Left lobe of liver (tissue), 2 donors: ENCODE measurements at places on chromosomes 7 and 10. TPM values are rescaled to one million over a fixed set of nuclear protein-coding genes. Genes with fewer than 3 reads are reported as not detected.

Gene ITPRID1
- total RNA-seq, result not detected

Gene SKIDA1
- total RNA-seq, result 3.4 TPM

Gene ZP3
- total RNA-seq, result 0.20 TPM

Gene GCK
- total RNA-seq, result 1.7 TPM

Gene IL2RA
- 1.3 TPM for total RNA-seq

Gene CABCOCO1
- total RNA-seq, result not detected

Gene AGMO
- 33.0 TPM for total RNA-seq

Gene PBLD
- 126 TPM for total RNA-seq

Gene CALD1
- total RNA-seq, result 145 TPM

Gene CALHM3
- total RNA-seq, result not detected

Gene NAT16
- total RNA-seq, result not detected

Gene NEUROD6
- total RNA-seq, result not detected

DNA sequence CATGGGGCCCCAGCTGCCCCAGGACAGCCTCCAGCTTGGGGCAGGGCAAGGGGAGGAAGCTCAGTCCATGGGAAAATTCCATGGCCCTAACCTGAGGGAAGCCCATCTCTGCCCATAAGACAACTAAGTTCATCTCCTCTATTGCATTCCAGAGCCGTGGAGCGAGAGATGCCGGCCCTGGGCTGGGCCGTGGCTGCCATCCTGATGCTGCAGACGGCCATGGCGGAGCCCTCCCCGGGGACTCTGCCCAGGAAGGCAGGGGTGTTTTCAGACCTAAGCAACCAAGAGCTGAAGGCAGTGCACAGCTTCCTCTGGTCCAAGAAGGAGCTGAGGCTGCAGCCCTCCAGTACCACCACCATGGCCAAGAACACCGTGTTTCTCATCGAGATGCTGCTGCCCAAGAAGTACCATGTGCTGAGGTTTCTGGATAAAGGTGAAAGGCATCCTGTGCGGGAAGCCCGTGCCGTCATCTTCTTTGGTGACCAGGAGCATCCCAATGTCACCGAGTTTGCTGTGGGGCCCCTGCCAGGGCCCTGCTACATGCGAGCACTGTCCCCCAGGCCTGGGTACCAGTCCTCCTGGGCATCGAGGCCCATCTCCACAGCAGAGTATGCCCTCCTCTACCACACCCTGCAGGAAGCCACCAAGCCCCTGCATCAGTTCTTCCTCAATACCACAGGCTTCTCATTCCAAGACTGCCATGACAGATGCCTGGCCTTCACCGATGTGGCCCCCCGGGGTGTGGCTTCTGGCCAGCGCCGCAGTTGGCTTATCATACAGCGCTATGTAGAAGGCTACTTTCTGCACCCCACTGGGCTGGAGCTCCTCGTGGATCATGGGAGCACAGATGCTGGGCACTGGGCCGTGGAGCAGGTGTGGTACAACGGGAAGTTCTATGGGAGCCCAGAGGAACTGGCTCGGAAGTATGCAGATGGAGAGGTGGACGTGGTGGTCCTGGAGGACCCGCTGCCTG is 4.3 kb downstream of the AOC1 start:
- no peak for DNase-seq

GRCh38 chr7:24381894-24382505 is 98.0 kb downstream of the NPY start:
- no peak for DNase-seq

DNA sequence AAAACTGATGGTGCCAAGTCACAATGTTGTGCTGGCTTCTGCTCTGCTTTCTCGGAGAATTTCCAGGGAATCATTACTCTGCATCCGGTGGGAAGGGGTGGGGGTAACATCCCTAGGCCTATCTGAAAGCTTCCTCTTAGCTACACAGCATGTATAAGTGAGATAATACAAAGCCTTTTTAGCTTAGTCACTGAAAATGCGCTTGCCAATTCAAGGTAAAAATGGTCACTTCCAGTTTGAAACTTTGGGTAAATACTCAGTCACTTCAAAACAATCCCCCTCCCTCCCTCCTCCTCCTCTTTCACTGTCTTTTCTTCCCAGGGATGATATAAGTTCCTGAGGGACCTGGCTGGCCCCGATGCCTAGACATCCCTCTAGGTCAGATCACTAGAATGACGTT is 57.3 kb upstream of the APBB1IP start:
- DNase-seq, result no peak

DNA sequence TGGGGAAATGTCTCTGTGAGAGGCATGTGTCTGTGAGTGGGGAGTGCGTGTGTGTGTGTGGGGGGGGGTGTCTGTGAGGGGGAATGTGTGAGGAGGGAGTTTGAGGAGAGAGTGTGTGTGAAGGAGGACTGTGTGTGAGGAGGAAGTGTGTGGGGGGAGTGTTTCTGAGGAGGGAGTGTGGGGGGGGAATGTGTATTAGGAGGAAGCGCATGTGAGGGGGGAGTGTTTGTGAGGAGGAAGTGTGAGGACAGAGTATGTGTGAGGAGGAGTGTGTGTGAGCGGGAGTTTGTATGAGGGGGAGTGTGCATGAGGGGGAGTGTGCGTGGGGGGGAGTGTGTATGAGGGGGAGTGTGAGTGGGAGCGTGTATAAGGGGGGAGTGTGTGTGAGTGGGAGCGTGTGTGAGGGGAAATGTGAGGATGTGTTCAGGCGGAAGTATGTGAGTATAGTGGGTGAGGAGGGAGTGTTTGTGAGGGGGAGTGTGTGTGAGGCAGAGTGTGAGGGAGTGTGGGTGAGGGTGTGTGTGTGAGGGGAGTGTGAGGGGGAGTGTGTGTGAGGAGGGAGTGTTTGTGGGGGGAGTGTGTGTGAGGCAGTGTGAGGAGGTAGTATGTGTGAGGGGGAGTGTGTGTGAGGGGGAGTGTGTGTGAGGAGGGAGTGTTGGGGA is 21.8 kb upstream of the PTPRN2 start:
- DNase-seq, result no peak

- DNase-seq, result no peak
Observed at GRCh38 chr7:127782654-127783559, 130.9 kb downstream of the SND1 start.

DNA sequence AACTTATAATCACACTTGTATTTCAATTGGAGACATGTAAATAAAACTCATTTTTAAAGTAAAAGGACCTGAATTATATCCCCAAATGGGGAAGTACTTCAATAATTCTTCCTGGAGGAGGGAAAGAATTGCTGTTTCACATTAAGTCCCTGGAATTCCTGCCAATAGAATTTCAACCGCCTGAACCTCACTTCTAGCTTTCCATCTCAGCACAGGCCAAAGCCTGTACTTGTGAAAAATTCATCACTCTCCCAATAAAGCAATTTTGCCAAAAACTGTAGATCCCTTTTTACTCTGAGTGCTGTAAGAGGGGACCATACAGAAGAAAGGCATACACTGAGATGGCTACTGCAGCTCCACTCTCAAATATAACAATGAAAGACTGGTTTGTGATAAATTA is 54.8 kb downstream of the CADPS2 start:
- DNase-seq, result no peak

- DNase-seq, result peak; percentile 52
Observed at GRCh38 chr7:158325530-158326381, 261.9 kb downstream of the PTPRN2 start.

- no peak for DNase-seq
Observed at GRCh38 chr10:60733517-60733822, 44.8 kb upstream of the CDK1 start.

- no peak for DNase-seq
Observed at GRCh38 chr7:158595068-158595467, 7.4 kb upstream of the PTPRN2 start.

DNA sequence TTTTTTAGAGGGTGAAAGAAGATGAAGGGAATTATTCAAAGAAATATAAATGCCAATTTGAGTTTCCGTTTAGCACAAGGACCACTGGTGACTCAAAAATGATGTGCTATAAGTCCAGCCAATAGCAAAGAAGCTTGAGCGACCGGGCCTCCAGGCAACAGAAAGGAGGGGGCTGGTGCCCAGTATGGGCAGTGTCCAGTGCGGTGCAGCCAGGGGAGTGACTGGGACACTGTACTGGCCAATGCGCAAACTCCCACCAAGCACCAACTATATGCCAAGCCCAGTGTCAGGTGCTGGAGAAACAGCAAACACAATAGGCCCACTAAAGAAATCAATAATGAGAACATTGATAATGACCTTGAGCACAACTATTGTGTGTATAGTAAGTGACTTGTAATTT is 10.2 kb upstream of the OPALIN start:
- peak; percentile 29 for DNase-seq

- no peak for DNase-seq
Observed at GRCh38 chr7:140322759-140323158, 75.6 kb downstream of the SLC37A3 start.

DNA sequence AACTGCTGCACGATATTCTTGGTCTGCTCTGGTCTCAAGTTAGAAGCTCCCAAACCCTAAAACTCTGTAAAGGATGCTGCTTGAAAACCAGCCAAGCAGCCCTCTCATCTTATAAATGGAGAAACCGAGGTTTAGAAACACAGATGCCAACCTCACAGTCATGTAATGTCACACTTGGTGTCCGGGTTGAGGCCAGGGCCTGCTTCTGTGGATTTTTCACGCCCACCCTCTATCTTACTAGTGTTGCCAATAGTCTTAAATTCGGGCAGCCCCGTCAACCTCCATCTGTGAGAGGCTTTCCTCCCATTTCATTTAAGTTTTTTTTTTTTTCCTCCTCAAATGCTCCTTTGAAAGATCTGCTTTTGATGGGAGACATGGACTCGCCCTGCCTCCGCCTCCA is 28.9 kb downstream of the PLPP4 start:
- DNase-seq, result no peak

- no peak for DNase-seq
Observed at GRCh38 chr7:94295850-94296249, 98.8 kb upstream of the COL1A2 start.

GRCh38 chr7:108404509-108405420 is 51.5 kb downstream of the NRCAM start:
- no peak for DNase-seq

- DNase-seq, result no peak
Observed at GRCh38 chr7:31642681-31643115, 44.3 kb upstream of the PPP1R17 start.

- DNase-seq, result no peak
Observed at GRCh38 chr10:92421550-92421949, 130.6 kb downstream of the MARCHF5 start.

- DNase-seq, result no peak
Observed at GRCh38 chr7:21641546-21641945, 98.7 kb downstream of the DNAH11 start.

DNA sequence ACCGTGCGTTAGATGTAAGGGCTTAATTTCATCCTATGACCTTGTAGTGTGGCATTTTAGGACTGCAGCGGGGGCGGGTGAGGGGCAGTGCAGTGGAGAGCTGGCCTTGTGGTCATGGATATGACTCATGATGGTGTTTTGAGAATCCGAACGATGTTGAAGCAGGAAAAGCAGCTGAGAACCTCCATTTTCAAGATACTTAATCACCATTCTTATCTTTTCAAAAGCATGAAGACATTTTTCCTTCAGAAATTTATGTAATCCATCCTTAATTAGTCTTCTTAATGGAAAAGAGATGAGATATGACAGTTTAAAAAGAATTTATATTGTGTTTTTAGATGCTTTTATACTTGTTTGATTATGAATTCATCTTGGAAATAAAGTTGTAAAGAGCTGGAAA is 9.6 kb downstream of the ATP5F1C start:
- DNase-seq, result no peak
